ENCODE measurements at places on chromosomes 3 and 15. TPM values are rescaled to one million over a fixed set of nuclear protein-coding genes. Genes with fewer than 3 reads are reported as not detected.

Gene CCDC39
- not detected for total RNA-seq

Gene AGBL1
- not detected for total RNA-seq

Gene SPINT1
- total RNA-seq: 2.5 TPM

Gene BNC1
- total RNA-seq: 7.1 TPM

Gene RASGRP1
- total RNA-seq: not detected

Gene ANKDD1A
- total RNA-seq: 2.7 TPM

Gene WDR72
- under 0.01 TPM for total RNA-seq

Gene LCTL
- 0.74 TPM for total RNA-seq

Gene ROPN1
- not detected for total RNA-seq

Gene PPARG
- 41.9 TPM for total RNA-seq

Gene A4GNT
- total RNA-seq: not detected

Gene CD200R1
- not detected for total RNA-seq

Gene LINGO1
- total RNA-seq: not detected

Gene PTPN23
- 15.0 TPM for total RNA-seq

Gene TPM1
- 117 TPM for total RNA-seq

Gene SLC51A
- not detected for total RNA-seq

Gene SEMA6D
- 1.8 TPM for total RNA-seq

Measured in bronchus fibroblast of lung (primary cell).